ENCODE measurements at places on chromosomes 1 and 21.

DNA sequence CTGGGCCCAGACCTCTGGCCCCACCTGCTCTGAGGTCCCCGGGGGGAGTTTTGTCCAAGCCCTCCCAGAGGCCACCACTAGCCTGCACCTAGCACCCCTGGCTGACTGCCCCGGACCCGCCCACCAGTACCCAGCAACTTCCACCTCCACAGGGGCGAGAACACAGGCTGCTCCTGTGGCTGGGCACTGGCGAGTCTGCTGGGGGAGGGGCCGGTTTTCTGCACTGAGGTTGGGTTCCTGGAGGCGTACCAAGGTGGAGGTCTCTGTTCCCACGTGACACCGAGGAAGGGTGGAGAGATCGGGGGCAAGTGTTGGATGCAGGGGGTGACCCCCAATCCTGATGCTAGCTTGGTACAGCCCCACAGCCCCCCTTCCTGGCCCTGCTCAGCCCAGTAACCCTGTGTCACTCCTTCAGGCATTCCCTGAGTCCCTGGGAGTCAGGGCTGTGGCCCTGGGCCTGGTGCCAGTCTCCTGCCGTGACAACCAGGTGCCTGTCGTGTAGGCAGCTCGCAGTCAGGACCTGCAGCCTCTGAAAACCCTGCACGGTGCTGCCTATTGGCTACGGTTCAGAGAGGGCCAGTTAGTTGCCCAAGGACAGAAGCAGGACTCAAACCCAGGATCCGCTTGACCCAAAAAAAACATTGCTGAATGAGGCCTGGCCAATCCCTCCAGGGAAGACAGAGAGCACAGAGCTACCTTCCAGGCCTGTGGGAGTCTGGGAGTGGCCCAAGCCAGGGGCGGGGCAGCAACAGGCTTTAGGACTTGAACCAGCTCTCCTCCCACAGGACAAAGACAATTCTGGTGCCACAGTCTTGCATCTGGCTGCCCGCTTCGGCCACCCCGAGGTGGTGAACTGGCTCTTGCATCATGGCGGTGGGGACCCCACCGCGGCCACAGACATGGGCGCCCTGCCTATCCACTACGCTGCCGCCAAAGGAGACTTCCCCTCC is 3.1 kb downstream of the ESPN start:
- no peak for DNase-seq

DNA sequence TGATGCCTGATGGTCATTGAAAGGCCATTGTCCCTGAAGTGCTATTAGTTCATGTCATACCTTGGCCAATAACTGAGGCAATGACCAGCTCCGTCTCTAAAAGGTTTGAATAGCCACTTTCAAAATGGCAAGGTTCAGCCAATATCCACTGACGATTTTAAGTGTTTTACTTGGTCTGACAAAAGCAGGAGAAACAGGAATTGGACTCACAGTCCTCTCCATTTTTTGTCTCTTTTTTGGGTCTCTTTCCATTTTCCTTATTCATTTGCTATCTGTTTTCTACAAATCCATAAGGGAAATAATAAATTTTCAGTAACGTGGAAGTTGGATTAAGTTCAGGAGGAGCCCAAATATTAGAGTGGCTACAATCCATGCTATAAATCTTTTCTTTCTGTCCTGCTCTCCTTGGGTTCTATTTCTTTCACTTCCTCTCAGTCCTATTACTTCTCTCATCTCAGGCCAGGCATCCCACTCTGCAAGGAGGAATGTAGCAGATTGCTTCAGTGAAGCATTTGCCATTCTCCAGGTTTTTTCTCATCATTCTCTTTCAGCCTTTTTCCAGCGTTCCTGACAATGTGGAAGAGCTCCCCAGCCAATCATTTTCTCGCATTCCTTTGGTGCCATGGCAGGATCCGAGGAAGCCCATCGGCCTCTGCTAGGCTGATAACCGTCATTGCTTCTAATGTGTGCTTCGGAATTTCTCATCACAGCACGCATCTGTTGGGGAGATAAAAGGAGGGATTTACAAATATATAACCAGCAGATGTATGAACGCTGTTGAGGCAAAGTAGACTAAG is 414.5 kb downstream of the ADGRL2 start:
- no peak for DNase-seq

GRCh38 chr1:87826681-87827251 is 498.1 kb downstream of the LMO4 start:
- DNase-seq: no peak

GRCh38 chr1:59949648-59950047 is 23.1 kb upstream of the CYP2J2 start:
- no peak for DNase-seq

DNA sequence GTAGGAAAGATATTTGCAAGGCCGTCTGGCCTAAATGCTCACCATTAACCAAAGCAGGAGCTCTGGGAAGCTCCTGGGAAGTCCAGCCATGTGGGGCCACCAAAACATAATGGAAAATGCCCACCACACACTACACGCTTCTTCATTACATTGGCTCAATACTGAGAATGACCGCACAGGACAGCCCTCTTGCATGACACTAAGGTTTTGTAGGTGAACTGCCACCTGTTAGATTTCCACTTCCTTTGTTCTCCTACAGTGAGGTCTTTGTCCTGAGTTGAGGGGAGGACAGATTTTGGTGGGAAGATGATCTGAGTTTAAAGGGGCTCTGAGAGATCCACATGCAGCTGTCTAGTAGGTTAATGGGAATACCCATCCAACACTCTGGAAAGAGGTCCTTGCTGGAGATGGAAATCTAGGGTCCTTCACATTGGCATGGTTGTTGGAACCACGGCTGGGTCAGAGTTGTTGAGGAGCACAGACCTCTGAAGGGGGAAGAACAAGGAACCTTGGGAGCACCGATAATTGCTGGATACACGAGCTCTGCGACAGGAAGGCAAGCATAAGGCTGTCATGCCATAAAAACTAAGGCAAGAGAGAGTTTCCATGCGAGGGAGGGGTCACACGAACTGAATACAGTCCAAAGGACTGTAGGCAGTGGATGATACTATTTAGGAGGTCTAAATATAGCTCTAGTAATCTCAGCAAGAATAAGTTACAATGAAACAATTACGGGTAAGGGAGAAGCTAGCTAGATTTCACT is 105.5 kb upstream of the IRF2BP2 start:
- no peak for DNase-seq

GRCh38 chr1:42926879-42927242 is 31.8 kb downstream of the SLC2A1 start:
- no peak for DNase-seq

GRCh38 chr1:36869054-36869453 is 165.3 kb downstream of the GRIK3 start:
- DNase-seq: no peak

- DNase-seq: peak; percentile 9
Measured at GRCh38 chr21:42289926-42290325, 25.3 kb downstream of the TFF3 start.

- DNase-seq: no peak
Measured at GRCh38 chr1:189681252-189681919, 796.3 kb downstream of the BRINP3 start.

GRCh38 chr1:205672395-205672889 is 7.9 kb downstream of the SLC45A3 start:
- DNase-seq: no peak

DNA sequence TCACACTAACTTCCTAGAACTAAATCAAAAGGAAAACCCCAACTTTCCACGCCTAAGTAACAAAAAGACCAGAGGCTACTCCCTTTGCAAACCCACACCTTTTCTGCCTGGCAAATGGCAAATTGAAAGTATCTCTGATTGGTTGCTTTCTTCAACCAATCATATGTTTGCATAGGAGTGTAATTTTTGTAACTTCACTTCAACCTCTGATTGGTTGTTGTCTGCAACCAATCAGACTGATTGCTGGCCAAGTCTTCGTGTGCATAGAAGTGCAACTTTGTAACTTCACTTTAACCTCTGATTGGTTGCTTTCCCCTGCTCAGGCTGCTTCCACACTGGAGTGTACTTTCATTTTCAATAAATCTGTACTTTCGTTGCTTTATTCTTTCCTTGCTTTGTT is 36.9 kb upstream of the PADI2 start:
- DNase-seq: no peak

DNA sequence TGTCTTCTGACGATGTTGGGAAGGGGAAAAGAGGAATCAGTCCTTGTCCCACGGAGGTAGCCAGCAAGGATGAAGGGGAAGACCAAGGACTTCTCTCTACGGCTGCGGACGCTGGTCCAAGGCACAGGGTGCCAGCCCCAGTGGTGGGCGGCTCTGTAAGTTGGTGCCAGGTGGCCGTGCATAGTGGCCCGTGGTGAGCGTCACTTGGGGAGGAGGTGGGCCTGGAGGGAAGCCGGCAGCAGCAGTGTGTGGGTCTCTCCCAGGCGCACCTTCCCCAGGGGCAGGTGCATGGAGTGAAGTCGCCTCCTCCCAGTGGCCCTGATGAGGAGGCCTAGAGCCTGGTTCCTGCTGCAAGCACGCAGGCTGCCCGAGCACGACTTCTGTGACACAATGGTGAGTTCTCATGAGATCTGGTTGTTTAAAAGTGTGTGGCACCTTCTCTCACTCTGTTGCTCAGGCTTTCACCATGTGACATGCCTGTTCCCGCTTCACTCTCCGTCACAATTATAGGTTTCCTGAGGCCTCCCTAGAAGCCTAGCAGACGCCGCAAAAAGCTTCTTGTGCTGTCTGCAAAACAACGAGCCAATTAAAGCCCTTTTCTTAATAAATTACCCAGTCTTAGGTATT is 43.6 kb upstream of the TIAM1 start:
- no peak for DNase-seq

- DNase-seq: no peak
Measured at GRCh38 chr1:219160967-219161366, 12.7 kb upstream of the LYPLAL1 start.

DNA sequence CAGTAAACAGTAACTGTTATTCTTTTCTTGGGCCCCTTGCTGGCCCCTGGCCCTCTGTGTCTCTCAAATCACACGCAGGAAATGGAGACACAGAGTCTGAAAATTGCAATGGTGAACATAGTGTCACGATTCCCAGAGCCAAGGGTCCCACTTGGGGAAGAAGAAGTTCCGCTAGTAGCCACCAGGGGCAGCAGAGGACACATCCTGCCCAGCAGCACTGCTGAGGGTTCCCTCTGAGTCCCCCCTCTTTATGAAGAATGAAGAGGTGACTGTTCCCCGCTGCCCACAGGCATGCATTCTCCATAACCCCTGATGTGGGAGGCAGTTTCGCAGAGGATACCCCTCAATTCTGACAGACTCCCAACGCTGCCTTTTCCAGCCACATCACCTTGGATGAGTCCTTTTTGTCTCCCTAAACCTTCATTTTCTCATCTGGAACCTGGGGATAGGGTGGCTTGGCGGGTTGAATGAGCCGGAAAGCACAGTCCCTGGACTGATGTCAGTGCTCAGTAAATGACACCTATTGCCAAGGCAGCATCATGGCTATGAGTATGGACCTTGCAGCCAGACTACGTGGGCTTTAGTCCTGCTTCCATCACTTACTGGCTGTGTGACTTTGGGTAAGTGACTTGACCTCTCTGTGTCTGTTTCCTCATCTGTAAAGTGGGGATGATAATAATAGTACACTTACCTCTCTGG is 238.0 kb upstream of the TMEM51 start:
- DNase-seq: no peak

GRCh38 chr1:62424411-62424810 is 12.4 kb upstream of the USP1 start:
- DNase-seq: no peak

DNA sequence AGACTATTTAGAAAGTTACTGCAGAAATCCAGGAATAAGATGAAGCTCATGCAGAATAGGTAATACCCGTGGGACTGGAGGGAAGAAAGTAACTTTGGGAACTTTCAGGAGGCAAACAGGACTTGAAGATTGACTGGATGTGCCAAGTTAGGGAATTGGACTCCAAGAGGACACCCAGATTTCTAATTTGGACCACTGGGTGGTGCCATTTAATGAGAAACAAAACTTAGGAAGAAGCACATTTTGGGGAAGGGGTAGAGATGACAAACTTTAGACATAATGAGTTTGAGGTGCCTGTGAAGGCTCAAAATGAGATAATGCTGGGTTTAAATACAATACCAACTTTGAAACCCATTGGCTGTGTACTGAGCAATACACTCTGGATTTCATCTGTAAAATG is 3.3 kb upstream of the B4GALT3 start:
- no peak for DNase-seq

DNA sequence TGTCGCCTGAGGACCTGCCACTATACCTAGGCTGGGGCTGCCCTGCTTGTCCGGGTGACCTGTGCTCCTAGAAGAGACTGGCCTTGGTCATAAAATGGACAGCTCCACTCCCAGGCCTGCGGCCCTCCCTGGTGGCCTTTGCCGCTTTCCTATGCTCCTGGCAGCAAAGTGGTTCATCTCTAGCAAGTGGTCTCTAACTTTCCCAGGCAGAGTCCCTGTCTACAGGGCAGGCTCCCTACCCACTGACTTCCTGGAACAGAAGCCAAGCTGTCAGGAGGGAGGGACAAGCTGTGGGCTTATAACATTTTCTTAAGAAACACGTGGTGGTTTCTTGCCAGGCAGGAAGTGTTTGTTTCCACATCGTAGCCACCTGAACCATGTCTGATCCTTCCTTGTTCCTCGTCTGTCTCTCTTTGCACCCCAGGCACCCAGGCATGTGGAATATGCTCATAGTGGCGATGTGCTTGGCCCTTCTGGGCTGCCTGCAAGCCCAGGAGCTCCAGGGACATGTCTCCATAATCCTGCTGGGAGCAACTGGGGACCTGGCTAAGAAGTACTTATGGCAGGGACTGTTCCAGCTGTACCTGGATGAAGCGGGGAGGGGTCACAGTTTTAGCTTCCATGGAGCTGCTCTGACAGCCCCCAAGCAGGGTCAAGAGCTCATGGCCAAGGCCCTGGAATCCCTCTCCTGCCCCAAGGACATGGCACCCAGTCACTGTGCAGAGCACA is 10.1 kb downstream of the H6PD start:
- peak; percentile 93 for DNase-seq

DNA sequence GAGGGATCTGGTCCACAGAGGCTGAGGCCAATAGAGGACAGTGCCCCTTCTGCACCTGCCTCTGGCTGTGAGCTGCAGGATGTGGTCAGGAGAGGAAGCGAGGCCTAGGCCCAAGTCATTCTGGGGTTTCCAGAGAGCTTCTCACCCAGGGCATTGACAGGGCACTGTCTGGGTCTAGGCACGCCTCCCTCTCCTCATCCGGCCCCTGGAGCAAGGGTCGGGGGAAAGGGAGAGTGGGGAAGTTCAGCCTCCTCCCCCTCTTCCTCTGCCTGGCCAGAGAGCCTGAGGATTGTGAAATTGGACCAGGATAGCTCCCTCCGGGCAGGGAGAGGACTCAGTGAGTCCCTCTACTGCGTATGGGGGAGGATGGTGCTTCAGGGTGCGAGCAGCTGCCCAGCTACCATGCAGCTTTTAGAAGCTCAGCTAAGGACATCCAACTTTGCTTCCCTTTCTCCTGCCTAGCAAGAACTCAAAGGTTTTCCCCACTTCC is 6.3 kb upstream of the INAVA start:
- DNase-seq: peak; percentile 93

DNA sequence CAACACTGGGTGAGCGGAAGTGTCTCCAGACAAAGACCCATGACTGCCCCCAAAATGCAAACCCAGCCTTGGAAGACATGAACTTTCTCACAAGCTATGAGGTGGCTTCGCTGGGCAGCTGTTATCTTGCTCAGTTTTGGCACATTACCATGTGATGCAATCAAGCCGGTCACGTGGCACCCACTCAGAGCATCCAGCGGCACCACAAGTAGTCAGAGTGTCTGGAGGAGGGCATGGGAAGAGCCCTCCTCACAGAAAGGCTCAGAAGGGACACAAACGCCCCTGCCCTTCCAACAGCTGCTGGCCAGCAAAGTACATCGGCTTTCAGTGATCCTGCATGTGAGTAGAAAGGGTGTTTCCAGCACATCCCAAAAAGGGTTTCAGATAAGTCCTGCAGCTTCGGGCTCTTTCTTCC is 145.5 kb upstream of the IRF2BP2 start:
- peak; percentile 68 for DNase-seq
